T-helper 17 cell (primary cell): ENCODE measurements at places on chromosomes 3 and 15.

DNA sequence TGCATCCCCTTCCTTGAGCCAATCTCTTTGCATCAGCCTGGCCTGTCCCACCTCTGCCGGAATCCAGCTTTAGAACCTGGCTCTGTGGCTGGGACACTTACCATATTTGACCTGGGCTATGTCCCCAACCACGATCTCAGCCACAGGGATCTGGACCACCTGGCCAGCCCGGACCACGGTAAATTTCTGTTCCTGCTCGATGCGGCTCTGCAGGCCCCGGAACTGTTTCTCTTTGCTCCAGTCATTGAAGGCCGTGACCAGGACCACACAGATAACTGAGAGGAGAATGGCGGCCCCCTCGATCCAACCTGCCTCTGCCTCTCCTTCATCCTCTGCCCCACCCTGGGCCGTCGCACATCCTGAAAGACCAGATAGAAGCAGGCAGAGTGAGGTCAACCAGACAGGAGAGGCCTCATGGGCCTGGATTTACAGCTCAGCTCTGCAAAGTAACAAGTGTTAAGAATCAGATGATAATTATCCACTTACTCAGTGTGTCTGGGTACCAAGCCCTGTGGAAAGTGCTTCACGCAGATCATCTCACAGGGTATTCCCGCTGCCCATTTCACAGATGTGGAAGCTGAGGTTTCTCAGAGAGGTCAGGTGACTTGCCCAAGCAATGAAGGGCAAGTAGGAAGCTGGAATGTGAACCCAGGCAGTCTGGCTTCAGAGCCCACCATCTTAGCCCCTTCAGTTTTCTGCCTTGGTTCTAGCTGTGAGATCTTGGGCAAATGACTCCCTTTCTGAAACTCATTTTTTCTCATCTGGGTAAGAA, 81.3 kb upstream of the SEC13 start:
- DNase-seq: no peak

DNA sequence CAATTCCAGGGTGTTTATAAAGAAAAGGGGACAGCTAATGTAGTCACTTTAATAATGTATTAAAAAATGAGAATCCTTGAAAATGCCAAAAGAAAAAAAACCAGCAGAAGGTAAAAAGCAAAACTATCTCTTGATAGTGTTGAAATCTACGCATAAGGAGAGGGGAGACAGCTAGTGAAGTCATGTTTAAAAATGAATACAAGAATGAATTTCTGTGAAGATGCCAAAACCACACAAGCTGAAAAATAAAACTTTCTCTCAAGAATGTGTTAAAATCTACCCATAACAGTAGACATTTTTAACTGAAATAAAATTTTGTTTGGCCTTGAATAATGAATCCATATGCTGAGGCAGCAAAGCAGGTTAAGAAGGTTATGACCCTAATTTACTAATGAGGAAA, 42.2 kb upstream of the TMEM108 start:
- no peak for DNase-seq

GRCh38 chr15:51251556-51251955, 86.8 kb downstream of the CYP19A1 start:
- no peak for DNase-seq

GRCh38 chr3:8282541-8283165, 219.0 kb upstream of the LMCD1 start:
- no peak for DNase-seq

DNA sequence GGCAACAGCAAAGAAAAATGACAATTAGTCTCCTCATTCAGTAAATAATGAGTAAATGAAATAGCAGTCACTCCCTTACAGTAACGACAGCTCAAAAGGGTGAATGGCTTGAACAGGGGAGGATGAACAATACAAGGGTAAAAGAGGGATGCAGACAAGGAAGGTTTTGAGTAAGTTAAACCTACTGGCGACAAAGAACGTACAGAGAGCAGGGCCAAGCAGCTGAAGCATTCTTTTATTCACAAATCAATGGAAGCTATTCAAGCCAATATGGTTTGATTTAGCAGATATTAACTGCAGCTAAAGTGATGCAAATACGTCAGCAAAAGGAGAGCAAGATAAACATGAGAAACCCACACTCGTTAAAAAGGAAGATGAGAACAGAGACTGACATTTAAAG, 90.7 kb upstream of the ICE2 start:
- no peak for DNase-seq

GRCh38 chr3:124800511-124801258, 70.4 kb downstream of the UMPS start:
- no peak for DNase-seq

GRCh38 chr3:152230370-152230769, 38.4 kb upstream of the MBNL1 start:
- DNase-seq: no peak

DNA sequence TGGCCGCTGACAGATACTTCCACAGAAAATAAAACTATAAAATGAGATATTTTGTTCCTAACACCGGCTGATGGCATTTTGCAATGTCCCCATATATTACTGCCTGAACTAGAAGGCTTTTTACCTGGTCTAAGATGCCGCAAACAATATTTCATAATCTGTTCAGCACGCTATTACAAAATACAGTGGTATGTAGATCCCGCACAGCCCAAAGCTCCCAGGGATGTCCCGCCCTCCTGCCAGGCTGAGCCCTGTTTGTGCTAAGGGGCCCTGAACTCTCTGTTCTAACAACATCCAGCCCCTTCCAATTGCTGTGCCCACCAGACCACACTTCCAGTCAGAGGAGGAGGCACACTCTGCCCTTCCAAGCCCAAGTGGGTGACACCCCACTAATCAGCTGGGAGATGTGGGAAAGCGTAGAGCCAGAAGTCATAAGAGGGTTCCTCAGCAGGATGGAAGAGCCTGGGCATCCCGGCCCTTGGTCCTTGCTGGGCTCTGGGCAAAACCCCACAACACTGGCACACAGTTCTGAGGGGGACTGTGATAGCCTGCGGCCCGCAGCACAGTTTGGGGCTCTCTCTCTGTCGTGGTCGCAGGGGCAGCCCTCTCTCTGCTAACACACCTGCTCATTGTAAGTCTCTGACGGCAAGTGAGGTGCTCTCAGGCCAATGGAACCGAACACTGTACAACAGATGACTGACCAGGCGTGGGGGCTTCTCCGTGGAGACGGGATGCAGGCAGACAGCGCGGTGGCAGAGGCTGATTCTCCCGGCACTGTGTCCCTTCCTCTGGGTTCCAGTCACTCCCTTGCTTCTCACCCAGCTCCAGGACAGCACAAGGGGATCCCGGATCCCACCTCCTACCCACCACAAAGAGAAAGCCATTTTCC, 55.2 kb downstream of the PCSK6 start:
- no peak for DNase-seq

GRCh38 chr3:114863848-114864247, 283.2 kb downstream of the ZBTB20 start:
- no peak for DNase-seq
